ENCODE measurements at places on chromosomes 1 and 21. TPM values are rescaled to one million over a fixed set of nuclear protein-coding genes. Genes with fewer than 3 reads are reported as not detected.
A peak's percentile ranks its signal among the peaks of the same experiment; 100 is the strongest.

GRCh38 chr1:213264531-213264930 is 213.5 kb downstream of the RPS6KC1 start:
- no peak for DNase-seq
- no peak overlapping the region for H3K27ac ChIP-seq
- no peak overlapping the region for H3K4me3 ChIP-seq
- peaks cover 39% of the 10 kb centered on the region for H3K36me3 ChIP-seq
- no peaks in the 10 kb centered on the region for H3K4me1 ChIP-seq
- no peaks in the 10 kb centered on the region for H3K27me3 ChIP-seq

DNA sequence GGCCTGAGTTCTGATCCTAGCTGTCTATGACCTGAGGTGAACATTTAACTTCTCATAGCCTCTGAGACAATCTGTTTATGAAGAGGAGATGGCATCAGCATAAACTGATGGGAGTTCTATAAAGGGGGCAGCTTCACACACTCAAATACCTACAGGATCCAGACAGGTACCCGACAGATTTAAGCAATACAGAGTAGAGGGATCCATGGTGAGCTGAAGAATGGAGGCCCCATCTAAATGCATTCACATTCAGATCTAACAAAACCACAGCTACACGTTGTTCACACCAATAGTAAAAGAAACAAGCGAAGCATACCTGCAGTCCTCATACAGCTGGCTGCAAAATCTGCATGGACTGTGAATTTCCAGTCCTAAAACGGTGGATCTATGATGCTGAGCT is 48.7 kb upstream of the ESRRG start:
- H3K27me3 ChIP-seq, result no peaks in the 10 kb centered on the region
- no peak for DNase-seq
- no peak overlapping the region for H3K4me3 ChIP-seq
- H3K4me1 ChIP-seq, result no peaks in the 10 kb centered on the region
- H3K36me3 ChIP-seq, result no peaks in the 10 kb centered on the region
- H3K27ac ChIP-seq, result no peak overlapping the region

- no peaks in the 10 kb centered on the region for H3K36me3 ChIP-seq
- peaks cover 3% of the 10 kb centered on the region for H3K27me3 ChIP-seq
- DNase-seq, result no peak
- no peaks in the 10 kb centered on the region for H3K4me1 ChIP-seq
- no peak overlapping the region for H3K27ac ChIP-seq
- H3K4me3 ChIP-seq, result no peak overlapping the region
Observed at GRCh38 chr1:65844821-65845534, 52.3 kb downstream of the PDE4B start.

DNA sequence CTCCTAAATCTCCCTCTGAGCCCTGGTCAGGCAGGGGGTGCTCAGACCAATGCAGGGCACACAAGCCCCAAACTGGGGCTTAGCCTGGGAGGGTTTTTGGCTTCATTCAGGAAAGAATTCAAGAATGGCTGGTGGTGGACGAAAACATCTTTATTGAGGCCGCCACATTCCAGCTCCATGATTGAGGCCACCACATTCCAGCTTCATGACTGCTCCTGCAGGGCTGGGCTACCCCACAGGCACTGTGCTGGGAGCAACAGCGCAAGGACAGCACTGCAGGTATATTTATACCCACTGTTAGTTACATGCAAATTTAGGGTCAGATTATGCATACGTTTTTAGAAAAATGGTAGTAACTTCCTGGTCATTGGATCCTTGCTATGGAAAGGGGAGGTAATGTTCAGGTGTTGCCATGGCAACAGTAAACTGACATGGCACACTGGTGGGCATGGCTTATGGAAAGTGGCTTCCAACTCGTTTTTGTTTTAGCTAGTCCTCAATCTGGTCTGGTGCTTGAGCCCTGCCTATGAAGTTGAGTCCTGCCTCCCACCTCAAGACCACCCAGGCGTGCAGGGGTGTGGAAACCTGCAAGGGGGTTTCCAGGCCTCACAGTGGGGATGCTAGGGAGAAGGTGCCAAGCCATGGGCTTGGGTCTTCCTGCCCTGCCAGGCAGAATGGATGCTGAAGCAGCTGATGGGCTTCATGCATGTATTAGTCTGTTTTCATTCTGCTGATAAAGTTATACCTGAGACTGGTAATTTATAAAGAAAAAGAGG is 348.7 kb upstream of the AJAP1 start:
- H3K4me3 ChIP-seq, result no peak overlapping the region
- no peaks in the 10 kb centered on the region for H3K27me3 ChIP-seq
- H3K4me1 ChIP-seq, result no peaks in the 10 kb centered on the region
- H3K27ac ChIP-seq, result no peak overlapping the region
- H3K36me3 ChIP-seq, result no peaks in the 10 kb centered on the region

DNA sequence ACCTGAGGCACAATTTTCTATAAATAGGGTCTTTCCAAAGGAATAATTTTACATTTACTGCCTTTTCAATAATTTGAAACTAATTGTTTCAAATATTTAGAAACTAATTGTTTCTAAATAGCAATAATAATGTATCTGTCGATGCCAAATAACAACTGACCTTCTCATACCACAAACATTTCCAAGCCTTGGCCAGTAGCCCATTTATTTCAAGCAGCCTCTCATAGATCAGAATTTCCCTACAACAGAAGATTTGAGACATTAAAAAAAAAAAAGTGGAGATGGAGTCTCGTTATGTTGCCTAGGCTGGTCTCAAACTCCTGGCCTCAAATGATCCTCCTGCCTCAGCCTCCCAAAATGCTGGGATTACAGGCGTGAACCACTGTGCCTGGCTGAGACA is 2.1 kb upstream of the GFI1 start:
- DNase-seq, result no peak
- H3K4me3 ChIP-seq, result peak overlapping the region; percentile 98
- H3K4me1 ChIP-seq, result peaks cover 29% of the 10 kb centered on the region
- H3K27ac ChIP-seq, result peak overlapping the region; percentile 56
- H3K27me3 ChIP-seq, result no peaks in the 10 kb centered on the region

DNA sequence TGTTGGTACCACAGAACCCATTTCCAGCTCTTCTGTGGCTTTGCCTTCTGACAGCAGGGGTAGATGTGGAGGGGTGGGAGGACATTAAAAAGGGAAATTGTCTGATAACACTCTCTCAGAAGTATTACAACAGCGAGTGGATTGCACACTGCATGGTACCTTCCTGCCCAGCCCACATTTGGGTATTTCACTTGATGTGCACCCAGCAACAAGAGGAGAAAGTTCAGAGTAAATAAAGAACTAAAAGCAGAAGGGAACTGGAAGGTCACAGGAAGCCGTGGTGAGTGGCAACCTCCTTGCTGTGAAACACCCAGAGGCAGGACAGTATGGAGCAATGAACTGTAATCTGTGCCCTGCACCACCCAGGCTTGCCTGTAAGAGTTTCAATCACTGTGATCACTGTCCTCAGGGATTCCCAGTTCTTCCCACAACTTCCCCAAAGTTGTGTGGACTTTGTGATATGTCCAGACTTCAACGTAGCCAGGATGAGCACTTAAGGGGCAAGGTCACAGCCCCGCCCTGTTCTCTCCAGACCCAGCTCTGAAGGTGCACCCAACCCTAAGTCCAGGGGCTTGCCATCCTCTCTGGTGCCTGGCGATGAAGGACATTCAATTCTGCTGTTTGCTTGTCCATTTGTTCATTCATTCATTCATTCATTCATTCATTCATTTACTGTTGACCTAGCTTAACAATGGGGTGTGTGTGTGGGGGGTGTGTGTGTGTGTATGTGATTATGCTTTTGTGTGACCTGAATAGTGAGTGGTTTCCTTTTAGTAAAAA is 18.7 kb upstream of the F5 start:
- H3K36me3 ChIP-seq, result peaks cover 11% of the 10 kb centered on the region
- H3K4me1 ChIP-seq, result peaks cover 53% of the 10 kb centered on the region
- no peaks in the 10 kb centered on the region for H3K27me3 ChIP-seq
- peak overlapping the region; percentile 6 for H3K4me3 ChIP-seq
- peak overlapping the region; percentile 58 for H3K27ac ChIP-seq
- DNase-seq, result peak; percentile 68

FCER1A gene
- not detected for total RNA-seq

CLCA2 gene
- not detected for total RNA-seq

RHEX gene
- total RNA-seq, result not detected
